H9 (cell line): ENCODE measurements at places on chromosomes 11 and 22. TPM values are rescaled to one million over a fixed set of nuclear protein-coding genes. Genes with fewer than 3 reads are reported as not detected.

DNA sequence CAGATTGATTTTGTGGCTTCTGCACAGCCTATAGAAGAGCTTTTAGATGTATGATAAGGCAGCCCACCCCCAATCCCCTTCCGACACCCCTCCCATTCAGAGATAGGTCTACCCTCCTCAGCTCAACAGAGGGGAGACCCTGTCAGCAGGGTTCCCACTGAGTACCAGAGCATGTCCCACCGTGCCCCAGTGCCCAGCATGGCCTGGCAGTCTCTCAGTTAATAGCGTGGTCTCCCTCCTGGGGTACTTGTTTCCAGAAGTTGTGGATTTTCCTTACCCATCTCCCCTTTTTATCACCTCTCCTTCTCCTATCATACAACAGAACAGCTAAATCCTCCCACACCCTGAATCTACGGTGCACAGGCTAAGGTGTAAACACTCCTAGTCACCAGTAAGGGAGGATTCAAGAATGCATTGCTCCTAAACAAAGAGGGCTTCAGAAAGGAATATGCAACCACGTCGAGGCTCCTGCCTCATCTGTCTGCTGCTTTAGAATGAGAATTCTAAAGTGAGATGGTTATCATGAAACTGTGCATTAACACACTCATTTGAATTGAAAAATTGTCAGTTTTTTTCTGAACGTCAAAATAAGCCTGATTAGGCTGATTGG, 6.7 kb downstream of the PLAAT2 start:
- no peak overlapping the region for H3K27ac ChIP-seq
- H3K36me3 ChIP-seq, result no peaks in the 10 kb centered on the region
- H3K4me3 ChIP-seq, result no peak overlapping the region
- H3K4me1 ChIP-seq, result 0 out of 2 replicates have a peak, but pooled peaks cover 4% of the 10 kb centered on the region

GRCh38 chr11:128290106-128290840, 297.1 kb downstream of the ETS1 start:
- H3K4me3 ChIP-seq, result no peak overlapping the region
- H3K27ac ChIP-seq, result no peak overlapping the region
- no peaks in the 10 kb centered on the region for H3K36me3 ChIP-seq
- H3K27me3 ChIP-seq, result no peaks in the 10 kb centered on the region; the same call in 1 of the 2 replicates
- no peaks in the 10 kb centered on the region for H3K4me1 ChIP-seq

DNA sequence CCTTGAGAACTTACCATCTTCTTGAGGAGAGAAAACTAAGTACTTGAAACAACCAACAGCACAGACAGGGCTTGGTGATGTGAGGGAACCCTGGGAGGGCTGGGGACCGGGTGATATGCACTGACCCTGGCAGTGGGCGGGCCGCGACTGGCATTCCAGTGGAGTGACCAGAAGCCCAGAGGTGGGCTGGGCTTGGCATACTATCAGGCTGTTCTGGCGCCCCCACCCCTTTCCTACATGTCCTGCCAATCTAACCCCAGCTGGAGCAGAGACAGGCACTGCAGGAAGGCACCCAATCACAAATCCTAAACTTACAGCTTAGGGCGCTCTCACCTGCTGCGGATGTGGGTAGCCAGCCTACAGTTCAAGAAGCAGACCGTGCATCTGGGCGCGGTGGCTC, 54.0 kb upstream of the GCAT start:
- no peaks in the 10 kb centered on the region for H3K27me3 ChIP-seq
- no peak for DNase-seq
- no peak overlapping the region for H3K4me3 ChIP-seq
- H3K4me1 ChIP-seq, result no peaks in the 10 kb centered on the region
- peaks cover 48% of the 10 kb centered on the region for H3K36me3 ChIP-seq

GRCh38 chr11:65645710-65646109, 7.8 kb downstream of the SIPA1 start:
- H3K27me3 ChIP-seq, result no peaks in the 10 kb centered on the region
- peaks cover 10% of the 10 kb centered on the region for H3K36me3 ChIP-seq
- H3K4me3 ChIP-seq, result no peak overlapping the region
- H3K4me1 ChIP-seq, result peaks cover 5% of the 10 kb centered on the region; the same call in 1 of the 2 replicates

- no peak for DNase-seq
- no peaks in the 10 kb centered on the region; the same call in 1 of the 2 replicates for H3K27me3 ChIP-seq
- H3K4me1 ChIP-seq, result no peaks in the 10 kb centered on the region; the same call in 1 of the 2 replicates
- peaks cover 7% of the 10 kb centered on the region for H3K36me3 ChIP-seq
- no peak overlapping the region for H3K4me3 ChIP-seq
- no peak overlapping the region for H3K27ac ChIP-seq
These were observed 249.8 kb upstream of the BLID start for GRCh38 chr11:122365610-122366360.

GRCh38 chr11:67276781-67277230, 10.5 kb downstream of the GRK2 start:
- H3K36me3 ChIP-seq, result peaks cover 7% of the 10 kb centered on the region; the same call in 2 of the 3 replicates
- peak overlapping the region; percentile 14; the same call in 1 of the 3 replicates for H3K4me3 ChIP-seq
- H3K27me3 ChIP-seq, result no peaks in the 10 kb centered on the region
- peaks cover 2% of the 10 kb centered on the region; the same call in 1 of the 2 replicates for H3K4me1 ChIP-seq

- no peaks in the 10 kb centered on the region for H3K36me3 ChIP-seq
- H3K4me3 ChIP-seq, result no peak overlapping the region
- no peak for DNase-seq
- no peak overlapping the region for H3K27ac ChIP-seq
- no peaks in the 10 kb centered on the region for H3K27me3 ChIP-seq
- no peaks in the 10 kb centered on the region for H3K4me1 ChIP-seq
These were observed 346.4 kb upstream of the ARHGAP42 start for GRCh38 chr11:100340466-100341319.

GRCh38 chr11:45294499-45294898, 8.4 kb upstream of the SYT13 start:
- no peak for DNase-seq
- H3K4me3 ChIP-seq, result no peak overlapping the region
- H3K27ac ChIP-seq, result no peak overlapping the region
- H3K36me3 ChIP-seq, result no peaks in the 10 kb centered on the region; the same call in 2 of the 3 replicates

- H3K4me1 ChIP-seq, result no peaks in the 10 kb centered on the region
- no peak overlapping the region for H3K27ac ChIP-seq
- no peaks in the 10 kb centered on the region for H3K27me3 ChIP-seq
- H3K4me3 ChIP-seq, result no peak overlapping the region
These were observed 4.9 kb upstream of the OR52W1 start for GRCh38 chr11:6194065-6194581.

DNA sequence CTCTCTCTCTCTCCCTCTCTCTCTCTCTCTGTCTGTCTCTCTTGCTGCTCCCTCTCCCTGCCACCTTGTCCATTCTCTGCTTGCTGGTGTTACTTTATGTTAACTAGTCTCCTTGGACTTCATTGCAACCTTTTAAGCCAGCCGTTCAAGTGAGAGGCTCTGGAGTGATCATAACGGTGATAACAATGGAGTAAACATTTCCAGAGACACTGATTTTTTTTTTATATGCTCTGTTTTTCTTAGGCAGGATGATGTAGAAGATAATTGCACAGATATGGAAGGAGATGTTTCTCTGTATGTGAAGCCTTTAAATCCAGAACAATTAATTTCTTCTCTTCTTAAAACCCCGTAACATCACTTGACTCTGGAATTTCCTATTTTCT, 287.7 kb downstream of the TMEM135 start:
- DNase-seq, result no peak
- no peaks in the 10 kb centered on the region for H3K27me3 ChIP-seq
- H3K36me3 ChIP-seq, result no peaks in the 10 kb centered on the region; the same call in 2 of the 3 replicates
- no peak overlapping the region for H3K4me3 ChIP-seq
- H3K4me1 ChIP-seq, result no peaks in the 10 kb centered on the region

- H3K36me3 ChIP-seq, result no peaks in the 10 kb centered on the region
- H3K27me3 ChIP-seq, result no peaks in the 10 kb centered on the region
- no peak overlapping the region for H3K4me3 ChIP-seq
- H3K27ac ChIP-seq, result no peak overlapping the region
- DNase-seq, result no peak
These were observed 250.3 kb downstream of the TBC1D22A start for GRCh38 chr22:47012589-47013370.

DNA sequence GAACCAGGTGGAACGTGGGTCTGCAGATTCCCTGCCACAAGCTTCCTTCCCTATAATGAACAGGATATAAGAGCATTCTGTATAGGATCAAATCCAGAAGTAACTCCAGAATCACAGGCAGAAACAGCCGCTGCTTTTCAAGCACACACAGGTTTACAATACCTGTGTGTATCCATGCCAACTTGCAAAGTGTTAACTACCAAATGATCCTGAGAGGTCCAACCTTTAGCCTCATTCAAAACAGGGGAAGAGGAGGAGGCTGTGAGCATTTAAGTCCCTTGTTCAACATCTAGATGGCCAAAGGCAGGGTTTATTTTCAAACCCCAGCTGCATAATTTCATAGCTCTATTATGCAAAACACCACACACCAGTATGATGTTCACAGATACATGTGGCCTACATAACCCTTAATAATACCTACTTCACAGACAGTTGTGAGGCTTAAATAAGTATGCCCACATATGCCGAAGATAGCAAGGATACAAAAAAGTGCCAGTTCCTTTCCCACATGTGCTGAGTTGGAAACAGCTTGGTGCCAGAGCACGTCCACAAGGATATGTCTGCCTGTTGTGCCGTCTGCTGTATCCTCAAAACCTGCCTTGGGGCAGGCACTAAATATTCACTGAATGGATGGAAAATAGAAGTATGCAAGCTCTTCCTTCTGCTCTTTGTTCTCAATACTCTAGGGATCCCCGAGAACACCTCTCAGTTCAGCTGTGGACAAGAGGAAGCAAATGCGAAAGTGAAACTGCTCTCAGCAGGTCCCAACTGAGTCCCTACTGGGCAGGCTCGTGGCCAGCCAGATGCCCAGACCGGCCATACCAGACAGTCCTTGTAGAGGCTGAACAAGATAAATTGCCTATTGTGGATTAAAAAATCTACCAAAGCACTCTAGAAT, 66.8 kb downstream of the LARGE1 start:
- H3K27me3 ChIP-seq, result no peaks in the 10 kb centered on the region
- peaks cover 22% of the 10 kb centered on the region for H3K4me1 ChIP-seq
- DNase-seq, result peak; percentile 51
- H3K4me3 ChIP-seq, result peak overlapping the region; percentile 60; the same call in 2 of the 3 replicates

The ZC3H7B gene
- total RNA-seq, result 67.0 and 69.3 TPM in 2 replicates

The EHBP1L1 gene
- total RNA-seq, result 13.8 and 14.5 TPM in 2 replicates

The SPON1 gene
- 0.20 and 0.22 TPM in 2 replicates for total RNA-seq

The LRRC32 gene
- total RNA-seq, result 0.46 and 0.59 TPM in 2 replicates
